ENCODE measurements at places on chromosomes 3 and 15.

DNA sequence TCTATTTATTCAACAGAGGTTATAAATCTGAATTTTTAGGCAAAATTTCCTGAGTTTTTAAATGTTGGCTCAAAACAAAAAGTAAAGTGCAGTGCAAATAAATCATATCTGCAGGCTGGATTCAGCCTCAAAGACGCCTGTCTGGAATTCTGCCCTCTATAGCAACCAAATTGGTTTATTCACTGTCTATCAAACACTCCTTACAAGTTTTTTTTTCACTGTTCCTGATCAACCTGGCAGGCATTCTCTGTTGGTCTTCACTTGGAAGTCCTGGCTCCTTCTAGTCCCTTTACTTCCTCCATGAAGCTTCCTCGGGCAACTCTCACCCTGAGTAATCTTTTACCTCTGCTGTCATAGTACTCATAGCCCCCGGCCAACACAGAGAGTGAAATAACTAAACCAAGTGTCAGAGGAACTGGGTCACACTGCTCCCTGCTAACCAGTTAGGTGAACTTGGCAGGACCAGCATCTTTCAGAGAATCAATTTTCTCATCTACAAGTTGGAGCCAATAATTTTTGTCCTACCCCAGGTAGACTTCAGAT is 36.8 kb upstream of the TIPARP start:
- no peak for DNase-seq

DNA sequence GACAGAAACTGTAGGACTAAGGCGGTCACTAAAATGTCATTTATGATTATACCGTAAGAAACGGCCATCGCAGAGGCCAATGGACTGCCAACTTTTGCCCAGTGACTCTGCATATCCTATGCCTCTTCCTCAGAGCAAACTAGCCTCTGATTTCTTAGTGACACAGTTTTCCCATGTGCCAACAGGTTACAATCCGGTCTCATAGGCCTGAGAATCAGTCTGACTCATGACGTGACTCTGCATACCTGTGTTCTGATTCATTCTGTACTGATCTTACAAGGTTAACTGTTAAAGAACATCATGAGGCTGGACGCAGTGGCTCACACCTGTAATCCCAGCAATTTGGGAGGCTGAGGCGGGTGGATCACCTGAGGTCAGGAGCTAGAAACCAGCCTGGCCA is 17.8 kb downstream of the RUBCN start:
- DNase-seq = no peak

DNA sequence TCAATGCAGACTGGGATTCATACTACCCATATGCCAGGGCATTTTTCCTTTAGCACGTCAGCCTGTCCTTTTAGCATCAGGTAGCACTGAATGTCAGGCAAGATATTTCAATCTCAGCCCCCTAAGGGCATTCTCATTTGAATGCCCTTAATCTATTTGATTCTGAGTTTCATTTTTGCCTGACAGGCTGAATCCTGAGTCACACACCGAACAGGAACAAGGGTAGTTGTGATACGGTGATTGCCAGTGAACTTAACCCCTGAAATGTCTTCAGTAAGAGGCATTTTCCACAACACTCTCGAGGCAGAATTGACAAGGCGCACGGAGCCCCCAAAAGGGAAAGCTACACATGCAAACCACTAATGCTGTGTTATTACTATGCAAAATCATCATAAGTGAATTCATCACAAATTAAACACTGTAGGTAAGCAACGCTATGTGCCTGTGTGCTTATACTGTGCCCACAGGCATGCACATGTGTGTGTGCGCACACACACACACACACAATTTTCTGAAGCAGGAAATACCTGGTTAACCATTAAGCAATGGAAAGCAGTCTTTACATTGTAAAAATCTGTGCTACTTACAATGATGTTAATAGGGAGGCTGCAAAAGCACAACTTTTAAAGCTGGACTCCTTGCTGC is 130.4 kb downstream of the ZNF385D start:
- DNase-seq = no peak

DNA sequence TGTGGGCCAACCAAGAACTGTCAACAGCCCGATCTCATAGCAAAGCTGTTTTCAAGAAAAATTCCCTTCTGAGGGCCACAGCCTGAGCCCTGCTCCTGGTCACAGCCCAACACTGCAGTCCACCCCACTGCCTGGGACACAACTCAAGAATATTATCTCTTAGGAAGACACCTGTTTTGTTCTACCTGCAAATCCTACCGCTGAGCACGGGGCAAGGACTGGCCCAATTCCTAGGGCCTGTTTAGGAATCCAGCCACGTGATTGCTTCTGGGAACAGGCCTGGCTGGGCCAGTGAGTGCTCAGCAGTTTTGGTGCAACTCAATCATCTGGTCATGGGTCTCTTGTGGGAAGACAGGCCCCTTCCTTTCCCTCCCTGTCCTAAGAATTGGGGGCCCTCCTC is 8.3 kb downstream of the ISLR2 start:
- DNase-seq = no peak

DNA sequence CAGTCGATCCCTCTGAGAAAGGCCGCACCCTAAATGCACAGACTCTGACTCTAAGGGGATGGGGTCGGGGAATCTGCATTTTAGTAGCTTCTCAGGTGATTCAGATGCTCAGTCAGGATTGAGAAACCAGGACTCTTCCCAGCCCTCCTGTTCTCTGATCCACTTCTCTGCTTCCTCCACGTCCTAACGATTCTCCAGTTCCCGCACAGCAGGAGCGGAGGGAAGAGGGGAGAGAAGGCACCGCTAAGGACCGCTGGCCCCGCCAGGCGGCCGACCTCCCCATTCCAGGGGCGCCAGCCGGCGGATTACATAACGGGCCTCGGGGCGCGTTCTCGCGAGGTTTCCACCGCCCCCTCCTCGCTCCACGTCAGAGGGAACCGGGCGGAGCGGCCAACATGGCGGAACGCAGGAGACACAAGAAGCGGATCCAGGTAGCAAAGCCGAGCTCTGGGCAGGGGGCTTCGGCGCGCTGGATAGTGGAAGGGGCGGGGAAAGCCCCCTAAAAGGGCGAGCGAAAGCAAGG is at the start of gene SEC62:
Gene SEC62, plus strand, starts transcription at position 380 of the 523 bp plus-strand sequence. Its CDS starts 16 bp downstream, at position 396.
- DNase-seq = peak; percentile 88

- no peak for DNase-seq
These were observed 239.7 kb upstream of the ICE2 start for GRCh38 chr15:60718661-60719069.

GRCh38 chr3:13501958-13502790 is 22.1 kb downstream of the HDAC11 start:
- no peak for DNase-seq

GRCh38 chr3:139480585-139480984 is 4.3 kb upstream of the RBP2 start:
- DNase-seq = no peak

- DNase-seq = no peak
These were observed 38.3 kb upstream of the RGMA start for GRCh38 chr15:93127286-93127685.

DNA sequence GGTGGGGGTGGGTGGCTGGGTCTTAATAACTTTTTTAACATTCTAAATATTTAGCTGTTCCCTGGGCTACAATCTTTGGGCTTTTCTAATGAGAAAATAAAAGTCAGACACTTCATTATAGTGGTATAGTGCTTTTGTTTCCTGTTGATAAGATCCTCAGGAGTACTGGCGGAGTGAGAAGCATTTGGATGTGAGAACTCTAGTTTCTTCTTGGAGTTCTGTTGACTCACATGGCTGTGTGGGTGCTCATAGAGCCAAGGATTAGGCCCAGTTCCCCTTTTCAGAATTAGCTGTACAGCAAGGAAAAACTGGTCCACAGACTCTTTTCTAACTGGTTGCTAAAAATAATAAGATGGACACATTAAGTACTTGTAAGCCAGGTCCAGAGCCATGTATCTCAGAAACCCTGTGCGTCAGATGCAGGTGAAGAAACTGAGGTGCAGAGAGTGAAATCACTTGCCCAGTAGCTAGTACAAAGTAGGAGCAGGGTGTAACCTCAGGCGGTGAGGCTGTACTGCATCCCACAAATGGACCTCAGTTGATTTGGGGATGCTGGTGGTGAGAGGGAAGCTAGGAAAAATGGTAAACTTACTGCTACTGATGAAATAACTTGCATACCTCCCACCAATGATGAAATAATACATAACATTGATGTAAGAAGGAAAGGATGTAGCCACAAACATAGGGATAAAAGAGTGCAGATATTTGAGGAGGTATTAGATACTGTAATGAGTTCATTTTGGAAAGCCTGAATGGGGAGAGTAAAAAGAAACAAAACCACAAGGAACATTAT is 2.3 kb downstream of the ITPR1 start:
- no peak for DNase-seq

DNA sequence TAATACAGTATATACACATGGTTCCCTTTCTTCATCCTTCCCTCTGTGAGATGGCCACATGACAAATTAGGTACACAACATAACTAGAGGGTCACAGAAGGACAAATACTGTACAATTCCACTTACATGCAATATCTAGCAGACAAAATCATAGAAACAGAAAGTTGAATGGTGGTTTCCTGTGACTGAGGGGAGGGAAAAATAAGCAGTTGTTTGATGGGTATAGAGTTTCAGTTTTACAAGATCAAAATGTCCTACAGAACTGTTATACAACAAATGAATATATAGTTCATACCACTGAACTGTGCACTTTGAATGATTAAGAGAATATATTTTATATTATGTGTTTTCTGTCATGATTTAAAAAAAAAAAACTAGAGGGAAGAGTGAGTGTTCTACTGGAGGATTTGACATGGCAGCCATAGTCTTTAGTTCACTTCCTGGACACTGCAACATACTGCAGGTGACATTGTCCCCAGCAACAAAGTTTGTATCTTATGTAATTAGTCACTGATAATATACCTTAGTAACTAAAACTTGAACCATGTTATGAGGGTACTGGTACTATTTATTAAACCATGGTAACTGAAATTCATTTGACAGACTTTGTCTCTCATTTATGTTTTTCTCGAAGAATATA is 37.2 kb downstream of the CCDC54 start:
- DNase-seq = no peak

GRCh38 chr15:100338971-100339444 is 2.8 kb downstream of the ADAMTS17 start:
- DNase-seq = no peak

DNA sequence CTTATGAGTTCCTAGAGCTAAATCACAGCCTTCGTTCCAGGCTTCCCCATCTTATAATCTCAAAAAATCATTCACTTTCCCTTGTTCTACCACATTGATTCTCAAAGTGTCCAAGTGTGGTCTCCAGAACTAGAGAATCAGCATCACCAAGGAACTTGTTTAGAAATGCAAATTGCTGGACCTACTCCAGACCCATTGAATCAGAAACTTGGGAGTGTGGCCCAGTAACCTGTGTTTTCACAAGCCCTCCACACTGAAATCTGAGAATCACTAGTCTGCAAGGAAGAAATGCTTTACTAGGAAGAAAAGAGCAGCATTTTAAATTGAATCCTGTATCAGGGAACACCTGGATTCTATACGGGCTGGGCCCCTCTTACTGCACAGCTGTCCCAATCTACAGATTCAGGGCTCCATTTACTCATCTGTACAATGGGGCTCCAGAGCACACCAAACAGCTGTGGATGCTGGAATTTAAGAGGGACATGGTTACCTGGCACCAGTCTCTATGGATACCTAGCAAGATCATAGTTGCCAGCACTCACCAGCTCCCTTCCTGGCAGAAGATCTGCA is 3.9 kb downstream of the MEGF11 start:
- no peak for DNase-seq

DNA sequence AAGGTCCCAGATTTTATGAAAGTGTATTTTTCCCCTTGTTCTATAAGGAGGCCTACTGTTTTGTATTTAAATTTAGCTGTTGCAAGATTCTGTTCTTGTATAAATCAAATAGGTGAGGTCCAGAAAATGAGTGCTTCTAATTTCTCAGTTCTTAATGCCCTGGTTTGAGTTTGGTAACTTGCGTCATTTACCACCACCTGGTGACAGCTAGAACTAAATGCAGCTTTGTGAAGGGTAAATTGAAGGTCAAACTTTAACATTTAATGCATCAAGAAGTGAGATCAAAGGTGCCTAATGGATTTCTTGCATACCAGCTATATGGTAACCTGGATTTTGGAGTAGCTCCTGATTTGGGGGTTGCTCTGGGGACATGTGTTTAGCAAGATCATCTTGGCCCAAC is 50.7 kb upstream of the POLR2M start:
- DNase-seq = no peak

GRCh38 chr3:122886946-122887345 is 92.1 kb downstream of the SLC49A4 start:
- no peak for DNase-seq

DNA sequence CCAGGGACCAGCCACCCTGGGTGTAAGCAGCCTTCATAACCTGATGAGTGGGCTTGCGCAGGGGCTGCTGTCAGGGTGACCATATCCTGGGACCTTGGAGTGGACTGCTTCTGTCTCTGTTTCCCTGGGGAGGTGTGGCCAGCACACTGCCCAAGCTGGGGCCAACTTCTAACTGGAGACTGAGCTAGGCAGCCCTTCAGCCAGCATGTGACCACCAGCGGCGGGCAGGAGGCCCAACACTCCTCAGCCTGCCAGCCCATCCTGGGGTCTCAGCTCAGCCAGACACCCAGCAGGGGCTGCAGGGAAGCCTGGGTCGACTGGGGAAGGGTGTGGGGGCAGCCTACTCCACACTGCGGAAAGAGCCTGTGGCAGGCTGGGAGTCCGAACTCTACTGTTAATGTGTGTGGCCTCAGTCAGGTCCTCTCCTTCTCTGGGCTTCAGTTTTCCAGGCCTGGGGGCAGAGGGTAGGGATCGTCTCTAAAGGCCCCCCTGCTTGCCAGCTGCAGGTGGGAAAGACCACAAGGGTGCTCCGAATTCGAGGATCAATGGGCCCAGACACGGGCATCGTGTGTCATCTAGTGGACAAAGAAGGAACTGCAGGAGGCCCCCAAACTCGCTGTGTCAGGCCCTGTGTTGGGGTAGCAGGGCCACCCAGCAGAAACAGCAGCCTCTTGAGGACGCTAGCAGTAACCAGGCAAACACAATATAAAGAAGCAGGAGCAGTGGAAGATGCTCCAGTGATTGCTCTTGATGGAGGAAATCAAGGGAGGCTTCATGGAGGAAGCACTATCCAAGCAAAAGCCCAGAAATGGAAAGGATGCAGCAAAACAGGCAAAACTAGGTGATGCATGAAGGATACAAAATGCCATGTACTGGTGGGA is 2.0 kb upstream of the SEMA3G start:
- DNase-seq = peak; percentile 59

- no peak for DNase-seq
These were observed 11.0 kb upstream of the GABPB1 start for GRCh38 chr15:50365971-50366370.

GRCh38 chr3:126310816-126311215 is 46.4 kb downstream of the KLF15 start:
- no peak for DNase-seq

DNA sequence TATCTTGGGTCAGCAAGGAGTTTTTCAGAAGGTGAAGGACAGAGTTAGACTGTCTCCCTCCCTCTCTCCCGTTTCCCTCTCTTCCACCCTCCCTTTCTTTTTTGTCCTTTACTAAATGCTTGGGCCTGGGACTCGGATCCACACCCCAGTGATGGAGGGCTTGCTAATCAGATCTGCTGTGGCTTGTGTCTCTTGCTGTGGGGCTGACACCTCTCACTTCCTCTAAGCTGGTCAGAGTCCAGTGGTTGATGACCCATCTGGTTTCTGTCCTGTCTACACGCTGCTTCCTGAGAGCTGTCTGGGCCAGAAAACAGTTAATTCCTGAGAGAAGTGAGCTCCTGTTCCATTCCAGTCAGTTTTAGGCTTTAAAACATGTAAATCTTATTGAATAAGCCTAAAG is 849 bp downstream of the TRAK1 start:
- no peak for DNase-seq
